ENCODE measurements at places on chromosomes 7 and 10.

GRCh38 chr10:76091926-76092325, 660.5 kb downstream of the LRMDA start:
- no peak for DNase-seq

- DNase-seq, result peak; percentile 69
Measured at GRCh38 chr10:77641788-77642397, 4.3 kb upstream of the KCNMA1 start.

GRCh38 chr10:106565546-106565945, 599.0 kb downstream of the SORCS1 start:
- no peak for DNase-seq

GRCh38 chr10:22633528-22633927, 80.8 kb downstream of the PIP4K2A start:
- no peak for DNase-seq

DNA sequence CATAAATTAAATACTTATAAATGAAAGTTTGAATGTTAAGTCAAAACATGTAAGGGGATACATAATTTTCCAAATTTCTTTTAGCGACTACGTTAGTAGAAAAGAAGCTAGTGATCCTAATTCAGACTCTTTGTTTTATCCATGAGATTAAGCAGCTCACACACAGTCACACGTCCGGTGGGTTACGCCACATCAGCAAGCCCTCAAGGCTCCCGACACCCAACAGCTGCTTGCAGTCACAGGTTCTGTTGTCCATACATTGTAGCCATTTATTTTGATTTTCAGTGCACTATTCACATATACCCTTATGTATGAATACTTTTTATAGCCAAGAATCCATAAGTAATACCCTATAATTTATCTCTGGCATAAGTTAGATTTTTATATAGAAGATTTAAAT, 39.5 kb downstream of the XRCC2 start:
- no peak for DNase-seq

DNA sequence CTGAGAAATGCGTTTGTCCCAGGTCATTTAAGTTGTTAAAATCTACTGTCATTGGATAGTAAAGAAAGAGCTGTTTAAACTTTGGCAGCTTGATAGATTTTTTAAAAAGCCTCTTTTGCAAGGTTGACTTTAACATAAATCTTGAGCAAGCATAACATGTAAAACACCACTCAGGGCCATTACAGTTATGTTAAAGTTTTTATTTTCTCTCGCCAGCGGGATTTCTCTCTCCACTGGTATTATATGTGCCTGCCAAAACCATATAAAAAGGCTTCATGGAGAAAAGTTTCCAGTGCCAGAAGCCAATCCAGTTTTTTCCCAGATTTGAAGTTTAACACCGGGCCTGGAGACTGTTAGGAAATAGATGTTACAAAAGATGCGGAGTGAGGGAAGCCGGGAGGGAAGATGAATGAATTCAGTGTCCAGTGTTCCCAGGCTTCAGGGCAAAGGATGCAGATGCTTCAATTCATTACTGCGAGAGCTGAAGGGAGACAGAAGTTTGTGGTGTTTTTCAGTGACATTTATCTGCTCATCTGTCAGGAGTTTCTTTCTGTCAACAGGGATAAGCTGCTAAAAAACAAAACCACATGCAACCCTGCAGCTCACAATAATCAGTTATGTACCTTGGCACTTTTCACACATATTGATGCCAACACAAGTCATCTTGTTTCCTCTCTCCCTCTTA, 155.5 kb downstream of the SPAG6 start:
- DNase-seq, result no peak

DNA sequence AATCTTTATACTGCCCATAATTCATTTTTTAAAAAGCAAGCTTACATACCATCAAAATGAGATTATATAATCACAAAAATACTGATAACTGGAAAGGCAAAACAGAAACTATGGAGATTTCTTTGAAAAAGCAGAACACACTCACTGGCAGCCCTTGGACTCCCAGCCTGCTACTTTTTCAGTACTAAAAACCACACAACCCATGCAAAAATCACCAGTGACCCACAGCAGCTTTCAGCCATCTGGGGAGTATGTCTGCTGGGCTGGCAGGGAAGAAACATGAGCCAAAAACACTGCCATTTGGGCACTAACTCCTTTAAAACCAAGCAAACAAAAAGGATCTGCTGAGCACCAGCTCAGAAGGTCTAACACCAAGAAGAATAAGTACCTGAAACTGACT, 80.0 kb upstream of the DDC start:
- no peak for DNase-seq

DNA sequence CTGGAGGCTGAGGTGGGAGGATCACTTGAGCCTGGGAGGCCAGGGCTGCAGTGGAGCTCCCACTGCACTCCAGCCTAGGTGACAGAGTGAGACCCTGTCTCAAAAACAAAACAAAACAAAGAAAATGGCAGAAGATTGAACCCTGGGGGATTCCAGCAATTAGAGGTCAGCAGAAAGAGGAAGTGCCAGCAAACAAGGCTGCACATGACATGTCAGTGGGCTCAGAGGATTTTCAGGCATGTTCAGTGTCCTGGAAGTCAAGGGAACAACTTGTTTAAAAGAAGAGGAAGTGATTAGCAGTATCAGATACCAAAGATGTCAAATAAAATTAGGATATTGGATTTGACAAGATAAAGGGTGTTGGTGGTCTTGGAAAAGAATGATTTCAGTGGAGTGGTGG, 32.3 kb downstream of the RAB18 start:
- peak; percentile 86 for DNase-seq

GRCh38 chr10:58667658-58668310, 155.1 kb downstream of the BICC1 start:
- no peak for DNase-seq

- DNase-seq, result peak; percentile 39
Measured at GRCh38 chr7:111560773-111561653, 1.3 kb downstream of the IMMP2L start.

DNA sequence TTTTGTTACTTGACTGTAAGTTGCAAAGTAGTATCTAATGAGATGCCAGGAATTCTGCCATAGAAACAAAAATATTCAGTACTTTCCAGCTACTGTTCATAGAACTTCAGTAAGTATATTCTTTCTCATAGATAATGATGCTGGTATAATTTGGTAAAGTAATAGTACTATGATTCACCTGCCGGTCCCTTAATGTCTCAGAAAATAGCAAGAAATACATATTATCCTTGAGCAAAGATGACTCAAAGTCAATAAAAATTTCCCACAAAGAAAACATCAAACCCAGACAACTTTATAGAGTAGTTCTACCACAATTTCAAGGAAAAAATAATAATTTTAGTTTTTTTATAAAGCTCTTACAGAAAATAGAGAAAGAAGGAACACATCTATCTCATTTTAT, 105.4 kb downstream of the EPDR1 start:
- no peak for DNase-seq

GRCh38 chr7:137269240-137269639, 74.3 kb downstream of the PTN start:
- DNase-seq, result no peak

DNA sequence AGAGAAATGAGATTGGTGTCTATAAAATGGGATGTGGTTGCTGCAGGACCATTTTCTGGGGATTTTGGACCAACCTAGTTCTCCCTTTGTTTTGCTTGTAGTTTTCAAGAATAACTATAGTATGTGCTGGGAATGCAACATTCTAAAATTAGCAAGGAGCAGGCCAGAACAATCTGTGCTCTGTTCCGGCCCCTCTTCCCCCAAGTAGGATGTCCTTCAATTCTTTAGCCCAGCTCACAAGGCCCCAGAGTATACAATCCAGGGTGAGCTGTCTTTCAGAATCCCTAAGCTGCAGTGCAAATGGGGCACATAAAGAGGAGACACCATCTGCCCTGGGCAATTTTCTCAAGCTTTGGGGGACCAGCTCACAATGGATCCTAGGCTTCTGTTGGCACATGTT, 809.1 kb downstream of the TNS3 start:
- no peak for DNase-seq

DNA sequence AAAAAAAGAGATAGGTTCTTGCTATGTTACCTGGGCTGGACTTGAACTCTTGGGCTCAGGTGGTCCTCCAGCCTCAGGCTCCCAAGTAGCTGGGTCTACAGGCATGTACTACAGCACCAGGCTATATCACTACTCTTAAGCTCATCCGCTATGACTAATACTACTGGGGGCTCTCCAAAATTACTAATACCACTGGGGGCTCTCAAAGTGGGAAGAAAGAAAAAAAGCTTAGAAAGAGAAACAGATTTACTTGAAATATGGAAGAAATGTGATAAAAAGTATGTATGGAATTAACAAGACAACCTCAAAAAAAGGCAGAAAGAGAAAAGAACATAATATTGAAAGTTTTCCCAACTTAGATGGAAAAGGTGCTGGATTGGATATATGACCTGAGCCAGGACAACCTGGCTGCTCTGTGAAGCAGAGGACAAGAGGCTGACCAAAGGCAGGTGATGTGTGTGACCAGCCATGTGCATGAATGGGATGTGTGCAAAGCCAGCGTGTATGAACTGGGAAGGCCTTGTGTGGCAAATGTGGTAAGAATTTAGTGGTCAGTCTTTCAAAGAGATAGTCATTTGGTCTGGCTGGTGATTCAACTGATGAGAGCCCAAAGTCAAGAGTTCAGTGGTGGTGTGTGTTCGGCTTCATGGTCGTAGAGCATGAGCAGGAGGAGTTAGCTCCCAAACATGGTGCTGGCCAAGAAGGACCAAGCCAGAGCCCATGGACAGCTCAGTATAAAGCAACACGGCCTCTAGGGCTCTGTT, 232.4 kb upstream of the KLF14 start:
- DNase-seq, result no peak

DNA sequence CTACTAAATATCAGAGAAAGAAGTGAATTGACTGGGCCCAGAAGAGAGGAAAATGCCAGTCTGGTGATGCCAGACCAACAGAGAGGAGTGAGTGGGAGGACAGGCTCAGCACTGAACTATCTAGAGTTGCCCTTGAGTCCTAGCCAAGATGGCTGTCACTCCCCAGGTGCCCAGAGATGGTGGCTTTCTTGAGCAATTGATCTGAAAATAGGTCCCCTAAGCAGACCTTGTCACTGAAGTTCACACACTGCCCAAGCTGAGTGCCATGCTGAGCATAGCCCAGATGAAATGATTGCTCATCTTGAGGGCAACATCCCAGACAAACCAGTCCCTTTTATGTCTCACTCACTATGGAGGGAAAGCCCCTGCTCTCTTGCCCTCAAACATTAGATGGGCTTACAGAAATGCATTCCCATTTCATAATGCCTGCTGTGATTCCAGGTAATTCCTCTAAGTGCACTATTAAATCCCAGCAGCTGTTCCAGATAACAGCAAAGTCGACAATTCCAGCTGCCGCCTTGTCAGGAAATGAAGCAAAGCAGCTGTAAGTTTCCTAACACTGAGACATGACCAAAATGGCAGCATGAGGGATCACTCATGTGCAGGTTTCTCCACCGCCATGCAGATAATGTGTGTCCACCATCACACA, 329.4 kb downstream of the KCNMA1 start:
- DNase-seq, result no peak

DNA sequence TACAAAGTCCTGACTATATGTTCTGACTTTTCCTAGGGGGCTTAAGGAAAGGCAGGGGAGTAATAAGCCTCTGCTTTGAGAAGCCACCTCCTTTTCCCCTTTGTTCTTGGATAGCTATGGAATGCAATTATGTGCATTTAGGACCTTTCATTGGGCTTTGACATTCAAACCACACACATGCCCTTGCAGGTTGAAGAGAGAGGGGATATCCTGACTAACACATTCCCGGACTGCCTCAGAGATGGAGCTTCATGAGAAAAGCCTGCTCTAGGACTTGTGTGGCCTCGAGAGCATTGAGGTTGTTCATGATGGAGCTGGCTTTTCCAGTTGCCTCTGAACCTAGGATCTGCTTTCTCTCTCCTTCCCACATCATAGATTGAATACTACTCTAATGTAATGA, 694.5 kb downstream of the LRMDA start:
- no peak for DNase-seq

DNA sequence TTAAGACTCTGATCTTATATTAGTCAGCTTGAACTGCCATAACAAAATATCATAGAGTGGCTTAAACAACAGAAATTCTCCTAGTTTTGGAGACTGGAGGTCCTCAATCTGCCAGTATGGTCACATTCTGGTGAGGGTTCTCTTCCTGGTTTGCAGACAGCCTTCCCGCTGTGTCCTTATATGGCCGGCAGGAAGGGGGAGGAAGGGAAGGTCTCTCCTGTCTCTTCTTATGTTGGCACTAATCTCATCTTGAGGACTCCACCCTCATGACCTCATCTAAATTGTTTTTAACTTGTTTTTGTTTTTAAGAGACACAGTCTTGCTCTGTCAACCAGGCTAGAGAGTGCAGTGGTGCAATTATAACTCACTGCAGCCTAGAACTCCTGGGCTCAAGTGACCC, 53.1 kb downstream of the VPS41 start:
- DNase-seq, result no peak

DNA sequence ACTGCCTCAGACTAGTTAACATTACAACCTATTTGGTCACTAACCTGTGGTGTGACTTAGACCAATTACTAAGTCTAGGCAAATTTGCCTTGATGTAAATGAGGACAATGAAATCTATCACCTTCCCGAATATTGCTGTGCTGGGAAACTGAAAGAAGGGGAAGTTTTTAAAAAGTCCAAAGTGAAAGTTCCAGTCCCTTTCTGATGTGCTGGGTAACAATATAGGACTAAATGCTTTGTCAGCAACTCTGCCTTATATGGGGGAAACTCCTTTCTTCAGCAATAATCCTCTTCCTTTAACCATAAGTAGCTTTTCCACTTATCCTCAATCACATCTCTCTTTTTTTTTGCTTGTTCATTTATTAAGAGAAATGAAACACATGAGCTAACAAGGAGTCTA, 3.9 kb downstream of the PIK3AP1 start:
- no peak for DNase-seq

GRCh38 chr10:119207366-119207666, at the start of gene GRK5:
Gene GRK5 (plus strand): TSS chr10:119207571. CDS start chr10:119207918, 347 bp downstream.
- DNase-seq, result peak; percentile 93

- DNase-seq, result no peak
Measured at GRCh38 chr7:92155108-92155739, 20.9 kb upstream of the CYP51A1 start.

- DNase-seq, result no peak
Measured at GRCh38 chr10:14334771-14335170, 4.0 kb upstream of the FRMD4A start.

DNA sequence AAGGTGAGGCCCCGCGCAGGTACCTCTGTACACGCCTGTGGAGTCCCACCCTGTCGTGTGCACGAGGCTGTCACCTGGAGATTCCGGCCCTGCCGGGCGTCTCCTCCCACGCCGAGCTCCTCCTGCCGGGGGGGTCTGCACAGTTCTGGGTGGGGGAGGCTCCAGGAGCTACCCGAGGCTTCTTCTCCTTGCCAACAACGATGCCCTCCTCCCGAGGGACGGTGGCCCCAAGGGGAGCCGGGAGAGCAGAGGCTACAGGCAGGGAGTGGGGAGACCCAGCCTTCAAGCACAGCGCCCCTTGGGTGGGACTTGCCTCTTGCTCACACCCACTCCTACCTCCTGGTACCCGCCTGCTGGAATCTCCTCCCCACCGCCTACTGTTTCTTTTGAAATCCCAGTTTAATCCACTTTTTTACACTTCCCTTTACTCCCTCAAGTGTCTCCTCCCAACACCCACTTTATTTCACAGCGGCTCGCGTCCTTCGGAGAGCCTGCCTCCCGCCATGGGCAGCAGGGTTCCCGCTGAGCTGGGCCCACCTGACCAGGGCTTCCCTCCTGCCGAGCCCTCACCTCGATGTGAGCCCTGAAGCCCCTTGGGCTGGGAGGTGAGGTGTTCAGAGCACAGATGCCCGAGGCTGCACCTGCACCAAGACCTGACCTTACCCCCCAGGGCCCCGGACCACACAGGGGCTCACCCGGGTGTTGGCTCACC, 338.1 kb downstream of the DNAJB6 start:
- DNase-seq, result no peak

All from KBM-7 (cell line).